ENCODE measurements at places on chromosomes 6 and 20.

- DNase-seq: no peak
Observed at GRCh38 chr6:119348748-119349360, 707 bp downstream of the MAN1A1 start.

DNA sequence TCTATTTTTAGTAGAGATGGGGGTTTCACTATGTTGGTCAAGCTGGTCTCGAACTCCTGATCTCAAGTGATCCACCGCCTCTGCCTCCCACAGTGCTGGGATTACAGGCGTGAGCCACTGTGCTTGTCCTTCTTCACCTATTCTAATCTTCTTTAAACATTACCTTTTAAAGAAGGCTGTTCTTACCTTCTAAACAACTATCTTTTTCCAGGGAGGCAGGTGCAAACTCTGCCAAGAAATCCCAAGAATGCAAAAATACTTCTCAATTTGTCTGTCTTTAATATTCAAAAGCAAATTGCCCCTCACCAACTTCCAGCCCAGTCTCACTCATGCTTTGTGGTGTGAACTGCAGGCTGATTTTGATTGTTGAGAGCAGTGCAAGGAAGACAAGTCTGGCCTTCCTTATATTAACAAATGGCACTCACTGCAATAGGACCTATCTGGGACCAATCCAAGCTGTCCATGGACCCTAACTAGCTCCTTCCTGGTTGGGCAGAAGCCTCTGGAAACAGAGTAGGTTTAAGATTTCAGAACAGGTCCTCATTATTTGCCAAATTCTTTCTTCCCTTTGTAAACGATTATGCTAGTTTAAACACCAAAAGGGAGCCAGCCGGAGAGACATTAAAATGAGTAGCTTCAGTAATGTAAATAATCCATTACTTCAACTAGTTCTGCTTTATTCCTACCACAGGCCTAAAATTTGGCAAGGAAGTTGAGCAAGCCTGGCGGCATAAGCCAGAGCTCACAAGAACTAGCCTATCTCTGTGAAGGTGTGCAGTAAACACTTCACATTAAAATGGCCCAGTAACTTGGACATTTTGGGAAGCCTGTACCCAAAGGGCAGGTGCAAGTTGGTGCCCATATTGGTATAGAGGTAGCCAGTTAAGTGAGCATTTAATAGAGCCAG, 1.6 kb downstream of the SCAND1 start:
- no peak for DNase-seq

DNA sequence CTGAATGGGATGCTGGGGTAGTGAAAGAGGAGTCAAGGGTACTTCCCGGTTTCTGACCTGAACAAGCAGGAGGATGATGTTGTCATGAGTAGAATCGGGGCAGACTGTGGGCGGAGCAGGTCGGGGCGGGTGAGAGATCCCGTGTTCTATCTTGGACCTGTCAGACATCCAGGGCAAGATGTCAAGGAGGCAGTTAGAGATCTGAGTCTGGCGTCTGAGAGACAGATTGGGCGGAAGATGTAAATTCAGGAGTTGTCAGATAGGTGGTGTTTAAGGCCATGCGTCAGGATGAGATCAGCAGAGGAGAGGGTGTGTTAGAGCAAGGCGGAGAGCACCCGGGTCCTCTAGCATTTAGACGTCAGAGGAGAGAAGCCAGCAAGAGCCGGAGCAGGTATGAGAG, 115.5 kb downstream of the DLGAP4 start:
- DNase-seq: no peak

DNA sequence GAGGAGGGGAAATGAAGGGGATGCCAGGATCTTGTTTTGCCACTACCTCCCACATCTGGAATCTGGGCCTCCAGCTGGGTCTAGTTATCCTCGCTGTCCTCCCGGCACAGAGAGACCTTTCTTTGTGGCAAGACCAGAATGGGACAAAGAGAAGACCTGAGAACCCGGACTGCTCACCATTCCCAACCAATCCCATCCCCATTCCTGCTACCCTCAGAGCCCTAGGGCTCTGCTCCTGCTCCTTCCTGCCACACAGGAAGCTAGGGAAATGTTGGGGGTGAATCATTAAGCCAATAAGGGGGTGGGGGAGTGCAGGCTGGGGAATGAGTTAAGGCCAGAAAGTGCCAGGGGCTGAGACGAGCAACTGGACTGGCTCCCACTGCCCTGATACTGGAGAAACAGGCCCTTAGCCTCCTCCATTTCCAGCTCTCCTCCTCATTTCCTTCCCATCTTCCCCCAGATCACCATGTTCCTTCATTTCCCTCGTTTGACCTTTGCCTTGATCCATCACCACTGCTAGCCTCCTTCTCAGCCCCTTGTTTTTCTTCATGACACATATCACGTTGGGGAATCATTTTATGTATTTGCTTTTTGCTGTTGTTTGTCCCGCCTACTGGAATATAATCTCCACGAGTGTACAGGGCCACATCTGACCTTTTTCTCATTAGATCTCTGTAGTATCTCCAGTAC, 4.6 kb upstream of the IER3 start:
- DNase-seq: no peak

- no peak for DNase-seq
Observed at GRCh38 chr6:48535582-48536009, 424.6 kb upstream of the PTCHD4 start.

GRCh38 chr6:5150551-5151075, 65.5 kb downstream of the PPP1R3G start:
- DNase-seq: no peak

DNA sequence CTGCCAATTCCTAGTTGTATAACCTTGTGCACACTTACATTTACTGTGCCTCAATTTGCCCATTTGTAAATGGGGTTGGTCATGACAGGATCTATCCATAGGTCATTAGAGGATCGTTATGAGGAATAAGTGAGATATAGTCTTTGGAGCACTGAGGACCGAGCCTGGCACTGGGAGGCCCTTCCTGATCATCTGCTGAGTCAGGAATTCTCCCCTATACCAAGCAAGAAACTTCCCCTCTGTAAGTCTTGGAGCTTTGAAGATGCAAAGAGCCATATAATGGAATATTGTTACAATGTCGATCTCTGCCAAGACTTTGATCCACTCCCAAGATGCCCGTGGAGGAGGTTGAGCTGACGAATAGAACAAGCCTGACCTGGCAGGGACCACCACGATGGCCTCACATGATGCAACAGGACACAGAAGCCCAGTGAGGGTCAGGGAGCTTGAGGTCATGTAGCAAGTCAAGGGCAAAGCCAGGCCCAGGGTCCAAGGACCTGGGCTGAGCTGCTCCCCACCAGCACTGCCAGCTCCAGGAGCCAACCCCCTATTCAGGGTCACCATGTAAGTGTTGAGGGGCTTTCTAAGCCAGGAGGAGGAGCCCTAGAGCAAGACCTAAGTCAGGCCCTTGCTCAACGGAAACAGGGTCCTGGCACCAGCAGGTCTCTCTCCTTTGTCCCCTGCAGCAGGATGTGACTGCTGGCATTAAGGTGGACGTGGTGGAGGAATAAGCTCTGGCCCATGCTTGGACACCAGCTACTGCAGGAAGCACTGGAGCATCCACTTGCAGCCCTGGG, 16.7 kb downstream of the PDRG1 start:
- no peak for DNase-seq

DNA sequence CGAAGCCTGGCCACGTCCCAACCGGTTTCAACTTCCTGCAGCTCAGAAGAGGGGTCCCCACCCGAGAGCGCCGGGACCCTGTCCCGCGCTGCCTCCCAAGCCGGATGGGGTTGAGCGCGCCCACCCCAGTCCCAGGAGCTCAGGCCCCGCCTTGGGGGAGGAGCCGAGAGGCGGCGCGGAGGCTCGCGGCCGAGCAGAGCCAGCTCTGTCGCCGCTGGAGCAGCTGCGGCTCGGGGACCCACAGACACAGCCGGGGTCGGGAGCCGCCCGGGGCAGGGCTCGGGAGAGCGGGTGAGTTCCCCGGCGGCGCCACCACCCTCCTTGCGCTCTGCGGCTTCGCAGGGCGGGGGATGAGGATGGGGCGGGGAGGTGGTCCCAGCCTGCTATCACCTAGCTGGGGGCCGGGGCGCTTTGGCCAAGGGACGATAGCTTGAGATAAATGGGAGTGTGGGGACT, at the start of gene PPP1R16B:
TSS of gene PPP1R16B (plus strand) at position 196 of the 456 bp plus-strand sequence. CDS start 30,229 bp downstream, outside the sequence.
- peak; percentile 68 for DNase-seq

GRCh38 chr6:12331951-12332749, 42.0 kb downstream of the EDN1 start:
- DNase-seq: no peak

DNA sequence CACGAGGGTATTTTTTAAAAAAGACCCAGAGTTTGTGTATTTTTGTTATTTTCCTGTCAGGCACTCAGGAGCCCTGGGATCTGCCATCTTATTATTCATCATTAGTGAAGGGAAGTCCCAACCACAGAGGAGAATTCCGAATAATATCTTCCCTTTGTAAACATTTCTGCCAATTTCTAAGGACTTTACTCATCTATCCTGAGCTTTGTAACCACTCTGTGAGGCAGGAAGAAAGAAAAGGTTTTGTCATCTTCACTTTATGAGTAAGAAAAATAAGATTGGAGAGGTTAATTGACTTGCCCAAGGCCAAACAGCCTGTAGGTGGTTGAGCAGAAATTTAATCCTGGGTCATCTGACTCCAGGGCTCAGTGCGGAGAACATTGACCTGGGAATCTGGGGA, 23.0 kb upstream of the IYD start:
- DNase-seq: no peak

GRCh38 chr6:115901896-115902295, 158.8 kb downstream of the FRK start:
- no peak for DNase-seq

DNA sequence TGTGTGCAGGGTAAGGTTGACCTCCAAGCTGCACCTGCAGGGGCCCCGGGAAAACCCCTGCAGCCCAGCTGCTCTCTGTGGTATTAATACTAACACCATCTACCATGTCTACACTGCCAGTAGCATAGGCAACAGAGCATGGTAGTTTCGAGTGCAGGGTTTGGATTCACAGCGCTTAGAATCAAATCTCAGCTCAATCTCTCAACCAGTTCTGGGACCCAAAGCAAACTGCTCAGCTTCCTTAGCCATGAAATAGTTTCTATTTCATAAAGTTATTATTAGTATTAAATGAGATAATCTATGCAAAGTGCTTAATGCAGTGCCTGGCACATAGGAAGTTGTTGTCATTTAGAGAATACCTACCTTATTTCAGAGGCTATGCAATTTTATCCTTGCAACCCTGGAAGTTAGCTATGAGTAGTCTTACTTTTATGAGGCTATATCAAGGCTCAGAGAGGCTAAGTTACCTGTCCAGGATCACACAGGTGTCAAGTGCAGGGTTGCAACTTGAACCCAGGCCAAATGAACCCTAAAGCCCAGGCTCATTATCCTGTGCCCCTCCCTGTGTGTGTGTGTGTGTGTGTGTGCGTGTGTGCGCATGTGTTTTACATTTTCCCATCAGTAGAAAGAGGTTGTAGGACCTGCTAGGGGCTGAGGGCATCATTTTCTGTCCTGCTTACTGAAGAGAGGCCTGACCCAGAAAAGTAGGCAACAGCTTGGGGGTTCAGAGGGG, 27.6 kb upstream of the MRPS18A start:
- DNase-seq: no peak

DNA sequence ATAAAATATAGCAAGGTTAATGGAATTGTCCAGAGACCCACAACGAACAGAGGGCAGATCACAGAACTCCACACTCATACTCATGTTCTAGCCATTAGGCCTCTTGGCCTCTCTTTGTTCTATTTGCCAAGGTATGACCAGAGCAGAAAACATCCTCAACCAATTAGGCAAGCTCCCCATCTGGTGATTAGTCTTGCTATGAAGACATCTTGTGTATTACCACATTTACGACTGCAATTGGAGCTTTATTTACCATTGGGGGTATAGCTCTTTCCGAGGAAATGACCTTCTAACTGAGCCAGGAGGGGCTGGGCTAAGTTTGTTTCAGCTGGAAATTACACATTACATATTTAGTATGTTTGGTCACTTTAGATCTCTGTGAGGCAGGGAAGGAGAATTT, 593.9 kb downstream of the CD109 start:
- no peak for DNase-seq

DNA sequence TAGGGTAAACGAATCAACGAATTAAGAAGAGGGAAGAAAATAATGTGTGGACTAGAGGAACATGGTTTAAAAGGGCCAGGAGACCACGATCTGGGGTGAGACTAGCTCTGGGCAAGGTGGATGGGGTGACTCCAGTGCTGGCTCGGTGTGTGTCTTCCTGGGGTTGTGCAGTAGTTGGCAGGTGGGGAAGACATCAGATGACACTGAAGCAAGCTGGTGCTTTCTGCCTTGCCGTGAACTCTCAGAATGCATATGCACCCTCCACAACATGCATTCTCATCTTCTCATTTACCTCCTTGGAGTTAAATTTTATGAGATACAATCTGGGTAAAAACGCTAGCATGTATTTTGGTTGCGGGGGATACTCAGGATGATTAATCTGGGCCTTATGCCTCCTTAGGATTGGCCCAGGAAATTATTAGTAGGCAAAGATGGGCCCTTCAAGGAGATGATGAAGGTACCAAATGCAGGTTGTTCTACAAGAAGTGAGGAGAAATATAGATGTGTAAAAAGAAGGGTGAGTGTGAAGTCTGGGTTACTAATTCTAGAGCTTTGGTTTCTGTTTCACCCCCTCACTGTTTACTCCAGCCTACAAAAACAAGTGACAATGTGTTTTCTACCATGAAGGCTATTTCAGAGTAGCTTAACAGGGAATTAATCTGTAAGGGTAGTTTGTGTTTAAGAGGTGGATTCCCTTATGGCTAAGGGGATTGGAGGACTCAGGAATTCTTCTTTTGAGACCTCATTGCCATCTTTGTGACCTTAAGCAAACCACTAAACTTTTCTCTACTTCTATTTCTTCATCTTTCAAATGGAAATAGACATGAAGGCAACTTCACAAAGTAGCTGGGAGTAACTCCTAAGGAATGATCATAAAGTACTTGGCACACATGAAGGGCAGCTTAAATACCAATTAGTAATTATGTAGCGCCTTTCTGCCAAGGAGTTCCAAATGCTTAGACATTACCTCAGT, 71.0 kb upstream of the SUPT3H start:
- no peak for DNase-seq

DNA sequence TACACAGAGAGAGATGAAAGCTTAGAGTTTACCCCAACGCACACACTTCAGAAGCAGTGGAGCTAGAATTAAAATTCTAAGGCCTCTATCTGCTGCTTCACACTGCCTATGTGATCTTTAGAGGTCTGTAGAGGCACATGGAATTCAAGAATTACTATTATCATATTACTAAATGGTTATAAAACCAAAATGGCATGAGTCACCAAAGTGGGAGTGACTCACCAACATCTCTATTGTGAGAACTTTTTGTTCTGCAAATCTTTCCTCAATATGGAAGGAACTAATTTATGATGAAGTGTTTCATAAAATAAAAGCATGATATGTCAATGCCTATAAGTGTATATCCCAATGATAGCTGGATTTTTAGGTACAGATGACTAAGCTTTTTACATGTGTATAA, 28.5 kb upstream of the TMEM244 start:
- peak; percentile 6 for DNase-seq

DNA sequence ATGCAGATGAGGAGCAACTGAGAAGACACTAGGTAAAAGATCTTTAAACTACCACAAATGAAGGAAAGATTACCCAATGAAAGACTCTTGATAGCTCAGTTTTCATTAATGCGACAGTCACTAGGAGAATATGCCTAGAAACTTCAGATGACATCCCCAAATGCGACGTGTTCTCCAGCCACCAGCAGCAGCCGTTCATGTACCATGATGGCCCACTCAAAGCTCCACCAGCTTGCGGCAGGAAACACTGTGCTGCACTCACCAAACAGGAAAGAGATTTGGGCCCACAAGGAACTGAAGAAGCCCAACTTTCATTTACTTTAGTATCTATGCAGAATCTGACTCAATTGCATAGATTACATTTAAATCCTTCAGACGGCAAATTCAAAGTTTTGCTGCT, 7.5 kb downstream of the DIDO1 start:
- DNase-seq: no peak

- no peak for DNase-seq
Observed at GRCh38 chr6:116530436-116530835, 15.0 kb downstream of the TRAPPC3L start.

GRCh38 chr6:13865141-13865540, 50.8 kb upstream of the MCUR1 start:
- DNase-seq: no peak
